ENCODE measurements at places on chromosomes 13 and 19.

DNA sequence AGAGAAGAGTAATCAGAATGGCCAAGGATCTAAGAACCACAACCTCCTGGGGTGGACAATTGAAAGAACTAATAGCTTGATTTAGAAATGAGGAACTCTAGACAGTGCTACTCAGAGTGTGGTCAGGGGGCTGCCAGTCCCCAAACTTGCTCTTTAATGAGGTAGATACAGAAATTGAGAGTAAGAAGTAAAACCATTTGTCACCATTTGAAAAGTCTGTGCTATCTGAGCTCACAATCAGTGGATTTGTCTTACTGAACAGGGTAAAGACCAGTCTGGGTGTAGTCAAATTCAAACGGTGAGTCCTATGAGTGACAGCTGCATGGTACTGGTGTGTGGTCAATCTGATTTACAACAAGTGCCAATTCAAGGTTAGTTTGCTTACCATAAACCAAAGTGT lies 118.9 kb downstream of the KL start:
- no peak for DNase-seq

DNA sequence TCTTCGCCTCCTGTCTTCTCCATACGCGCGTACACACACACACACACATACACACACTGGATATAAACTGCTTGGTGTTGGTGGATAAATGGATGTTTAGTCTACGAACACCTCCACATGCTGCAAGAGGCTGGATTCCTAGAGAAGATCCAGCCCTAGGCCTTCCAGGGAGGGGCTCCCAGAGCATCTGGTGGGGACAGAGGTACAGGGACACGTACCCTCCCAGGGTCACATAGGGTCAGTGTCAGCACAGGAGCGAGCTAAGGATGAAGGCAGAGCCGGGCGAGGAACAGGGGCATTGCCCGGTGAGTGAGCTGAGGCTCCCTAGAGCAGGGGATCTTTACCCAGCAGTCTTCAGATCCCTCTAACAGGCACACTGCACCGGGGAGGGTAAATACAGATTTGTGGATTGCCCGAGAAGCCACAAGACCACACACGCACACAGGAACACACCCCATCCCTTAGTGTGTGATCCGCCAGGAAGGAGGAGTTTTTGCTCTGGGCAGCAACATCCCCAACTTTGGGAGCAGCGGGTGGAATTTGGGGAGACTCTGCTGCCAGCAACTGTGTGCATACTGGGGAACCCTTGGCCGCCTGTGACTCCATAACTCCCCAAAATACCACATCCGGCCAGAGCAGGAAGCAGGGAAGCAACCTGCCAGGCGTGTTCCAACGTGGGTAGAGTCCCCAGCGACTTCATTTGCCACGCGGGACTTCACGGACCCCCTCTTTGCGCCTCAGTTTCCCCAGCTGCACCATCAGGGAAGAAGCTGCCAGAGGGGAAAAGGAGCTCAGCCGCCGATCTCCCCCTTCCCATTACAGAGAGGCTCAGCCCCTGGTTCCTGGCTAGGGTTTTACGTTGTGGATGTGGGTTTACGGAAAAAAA lies 5.8 kb upstream of the TLE2 start:
- peak; percentile 39 for DNase-seq

- DNase-seq, result no peak
Measured at GRCh38 chr13:41782086-41782485, 178.8 kb downstream of the VWA8 start.

- no peak for DNase-seq
Measured at GRCh38 chr13:105342281-105342820, 1193.1 kb downstream of the EFNB2 start.

GRCh38 chr19:6970443-6970842 lies 50.8 kb downstream of the MBD3L2B start:
- no peak for DNase-seq

GRCh38 chr13:98397221-98397620 lies 179.7 kb downstream of the STK24 start:
- DNase-seq, result no peak

DNA sequence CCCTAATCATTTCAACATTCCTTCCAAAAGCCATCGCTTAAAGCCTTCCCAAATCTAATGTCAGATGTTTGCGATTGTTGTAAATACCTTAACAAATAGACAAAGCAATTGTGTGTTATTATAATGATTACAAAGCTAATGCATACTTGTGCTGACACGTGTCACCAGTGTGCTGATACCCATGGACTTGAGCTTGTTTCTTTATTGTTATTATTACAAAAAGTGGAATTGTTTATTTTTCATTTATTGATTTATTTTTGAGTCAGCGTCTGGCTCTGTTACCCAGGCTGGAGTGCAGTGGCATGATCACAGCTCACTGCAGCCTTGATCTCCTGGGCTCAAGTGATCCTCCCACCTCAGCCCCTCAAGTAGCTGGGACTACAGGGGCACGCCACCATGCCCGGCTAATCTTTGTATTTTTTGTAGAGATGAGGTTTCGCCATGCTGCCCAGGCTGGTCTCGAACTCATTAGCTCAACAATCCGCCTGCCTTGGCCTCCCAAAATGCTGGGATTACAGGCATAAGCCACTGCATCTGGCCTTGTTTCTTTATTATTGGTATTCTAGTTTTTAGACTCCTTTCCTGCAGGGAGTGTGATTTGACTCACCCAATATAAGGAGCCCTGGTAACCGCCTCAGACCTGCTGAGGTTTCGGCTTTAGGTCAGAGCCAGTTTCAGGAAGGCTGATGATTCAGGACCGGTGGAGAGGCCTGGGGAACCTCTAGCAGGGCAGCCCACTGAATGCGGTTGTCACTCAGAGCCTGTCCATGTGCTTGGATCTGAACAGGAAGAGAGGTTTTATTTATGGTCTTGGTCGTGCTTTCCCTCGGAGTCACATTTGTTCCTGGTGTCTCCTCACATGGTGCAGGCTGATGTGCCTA lies 2.1 kb upstream of the FBXO17 start:
- DNase-seq, result peak; percentile 17

- no peak for DNase-seq
Measured at GRCh38 chr13:25783601-25784024, 268.2 kb downstream of the SHISA2 start.

DNA sequence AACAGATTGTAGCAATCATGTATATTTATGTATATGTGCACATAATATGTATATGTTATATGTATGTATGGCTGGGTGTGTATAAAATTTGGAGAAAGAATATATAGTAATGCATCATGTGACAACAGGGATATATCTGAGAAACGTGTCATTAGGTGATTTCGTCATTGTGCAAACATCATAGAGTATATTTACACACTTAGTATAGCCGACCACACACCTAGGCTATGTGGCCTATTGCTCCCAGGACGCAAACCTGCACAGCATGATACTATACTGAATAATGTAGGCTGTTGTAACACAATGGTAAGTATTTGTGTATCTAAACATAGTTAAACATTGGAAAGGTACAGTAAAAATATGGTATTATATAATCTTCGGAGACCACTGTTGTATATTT lies 43.8 kb downstream of the ESD start:
- no peak for DNase-seq

- DNase-seq, result peak; percentile 99
Measured at GRCh38 chr19:10870955-10871603, at the start of gene CARM1. Gene CARM1, plus strand, starts transcription at chr19:10871553. Its CDS starts 150 bp downstream, at chr19:10871703.

DNA sequence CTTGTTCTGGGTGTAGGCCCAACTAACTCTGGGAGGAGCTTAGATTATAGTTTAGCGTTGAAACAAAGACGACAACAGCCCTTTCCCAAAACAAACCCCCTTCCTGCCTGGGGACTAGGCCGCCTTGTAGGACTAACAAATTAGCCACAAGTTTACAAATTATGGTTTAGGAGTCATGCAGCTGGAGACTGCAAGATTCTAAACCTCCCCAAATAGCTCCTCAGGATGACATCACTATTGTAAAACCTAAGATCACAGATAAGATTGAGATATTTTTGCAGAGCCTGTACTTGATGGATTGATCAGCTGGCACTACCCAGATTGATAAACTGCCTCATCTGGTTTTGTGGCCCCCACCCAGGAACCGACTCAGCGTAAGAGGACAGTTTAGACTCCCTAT lies 2.3 kb upstream of the SLC25A15 start:
- no peak for DNase-seq

GRCh38 chr13:40206241-40207000 lies 460.0 kb downstream of the FOXO1 start:
- DNase-seq, result peak; percentile 30

GRCh38 chr13:34623331-34623730 lies 318.7 kb upstream of the NBEA start:
- no peak for DNase-seq

DNA sequence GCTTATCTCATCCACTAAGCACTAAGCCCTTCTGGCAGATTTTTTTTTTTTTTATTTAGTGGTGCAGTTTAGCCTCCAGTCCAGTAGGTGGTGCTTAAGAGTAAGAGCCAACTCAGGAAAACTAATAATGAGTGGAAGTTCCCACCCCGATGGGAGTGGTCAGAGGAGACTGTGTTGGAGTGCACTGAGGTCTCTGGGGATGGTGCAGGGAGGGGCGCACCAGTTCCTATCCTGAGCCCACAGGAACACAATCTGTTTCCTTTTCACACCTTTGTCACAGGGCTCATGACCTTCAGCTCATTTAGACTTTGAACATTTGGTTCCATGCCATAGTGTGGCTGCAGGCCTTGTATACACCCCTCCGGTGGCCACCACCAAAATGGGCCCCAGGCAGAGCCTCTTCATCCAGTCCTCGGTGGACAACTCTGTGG lies 367.4 kb downstream of the SPRY2 start:
- no peak for DNase-seq

DNA sequence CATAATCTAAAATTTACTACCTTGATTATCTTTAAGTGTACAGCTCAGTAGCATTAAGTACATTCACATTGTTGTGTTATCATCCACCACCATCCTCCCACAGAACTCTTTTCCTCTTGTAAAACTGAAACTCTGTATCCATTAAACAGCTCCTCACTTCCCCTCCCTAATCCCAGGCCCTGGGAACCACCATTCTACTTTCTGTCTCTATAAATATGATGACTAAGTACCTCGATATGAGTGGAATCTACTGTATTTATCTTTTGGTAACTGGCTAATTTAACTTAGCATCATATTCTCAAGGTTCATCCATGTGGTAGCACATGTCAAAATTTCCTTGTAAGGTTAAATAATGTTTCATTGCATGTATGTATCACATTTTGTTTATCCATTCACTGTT lies 49.0 kb upstream of the POMP start:
- no peak for DNase-seq

DNA sequence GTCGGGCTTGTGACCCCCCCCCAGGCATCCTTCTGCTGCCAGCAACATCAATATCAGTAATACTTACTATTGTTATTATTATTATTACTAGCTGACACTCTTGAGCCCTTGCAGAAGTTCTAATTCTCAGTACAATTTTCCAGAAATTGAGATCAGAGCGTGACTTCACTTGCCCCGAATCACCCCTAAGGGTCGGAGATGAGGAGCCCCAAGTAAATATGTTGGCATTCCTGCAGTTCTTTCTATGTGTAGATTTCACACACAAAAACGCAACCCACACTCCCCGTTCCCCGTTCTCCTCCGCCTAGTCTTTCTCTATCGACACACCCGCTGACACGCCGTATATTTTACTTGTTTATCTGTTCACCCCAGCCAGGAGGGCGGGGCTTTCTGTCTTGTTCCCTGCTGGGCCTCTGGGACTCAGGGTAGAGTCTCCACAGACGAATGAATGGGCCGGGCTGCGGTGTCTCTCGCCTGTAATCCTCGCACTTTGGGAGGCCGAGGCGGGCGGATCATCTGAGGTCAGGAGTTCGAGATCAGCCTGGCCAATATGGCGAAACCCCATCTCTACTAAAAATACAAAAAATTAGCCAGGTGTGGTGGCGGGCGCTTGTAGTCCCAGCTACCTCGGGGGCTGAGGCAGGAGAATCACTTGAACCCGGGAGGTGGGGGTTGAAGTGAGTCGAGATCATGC lies 14.7 kb downstream of the TLE5 start:
- peak; percentile 65 for DNase-seq

DNA sequence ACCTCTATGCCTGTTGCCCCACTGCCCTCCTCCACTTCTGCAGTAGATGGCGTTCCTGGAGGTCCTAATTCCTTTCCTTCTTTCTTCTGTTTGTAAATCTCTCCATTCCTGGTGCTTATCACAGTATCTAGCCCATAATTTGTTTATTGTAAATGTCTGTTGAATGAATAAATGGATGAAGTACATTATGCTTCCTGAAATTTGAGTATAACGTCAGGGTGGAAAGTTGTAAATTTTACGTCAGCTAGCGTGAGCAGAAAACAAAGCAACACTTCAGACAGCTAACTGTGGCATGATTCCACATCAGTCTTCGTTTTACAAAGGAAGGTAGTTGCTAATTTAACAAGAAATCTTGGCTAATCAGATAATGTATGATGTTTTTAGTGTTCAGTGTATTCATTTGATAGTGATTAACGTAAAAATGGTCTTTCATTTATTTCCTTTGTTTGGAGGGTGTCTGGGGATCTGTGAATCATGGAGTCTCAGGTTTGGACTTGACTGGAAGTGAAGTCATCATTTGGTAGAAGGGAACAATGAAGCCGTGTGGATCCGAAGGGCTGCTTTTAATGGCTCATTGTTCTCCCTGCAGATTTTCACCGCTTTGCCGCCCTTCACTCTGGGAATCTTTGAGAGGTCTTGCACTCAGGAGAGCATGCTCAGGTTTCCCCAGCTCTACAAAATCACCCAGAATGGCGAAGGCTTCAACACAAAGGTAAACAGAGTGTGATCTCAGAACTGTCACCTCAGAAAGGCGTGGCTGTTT lies 215.1 kb downstream of the SHISA2 start:
- DNase-seq, result no peak

DNA sequence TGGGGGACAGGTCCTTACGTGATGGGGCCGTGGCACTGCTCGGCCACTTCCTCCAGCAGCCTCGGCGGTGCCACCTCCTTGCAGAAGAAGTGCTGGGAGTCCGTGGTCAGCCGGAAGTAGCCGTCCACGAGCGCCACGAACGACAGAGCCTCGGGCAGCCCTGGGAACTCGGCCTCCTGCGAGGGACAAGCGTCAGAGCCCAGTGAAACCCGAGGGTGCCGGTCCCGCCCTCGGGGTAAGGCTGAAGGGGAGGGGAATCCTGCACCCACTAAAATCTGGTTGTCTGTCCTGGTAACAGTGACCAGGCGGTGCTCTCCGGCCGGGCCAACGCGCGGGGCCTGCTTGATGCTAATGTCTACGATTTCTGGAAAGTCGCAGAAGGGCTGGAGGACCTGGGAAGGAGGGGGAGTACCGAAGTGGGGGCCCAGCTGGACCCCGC lies 6.4 kb downstream of the JAK3 start:
- DNase-seq, result no peak

DNA sequence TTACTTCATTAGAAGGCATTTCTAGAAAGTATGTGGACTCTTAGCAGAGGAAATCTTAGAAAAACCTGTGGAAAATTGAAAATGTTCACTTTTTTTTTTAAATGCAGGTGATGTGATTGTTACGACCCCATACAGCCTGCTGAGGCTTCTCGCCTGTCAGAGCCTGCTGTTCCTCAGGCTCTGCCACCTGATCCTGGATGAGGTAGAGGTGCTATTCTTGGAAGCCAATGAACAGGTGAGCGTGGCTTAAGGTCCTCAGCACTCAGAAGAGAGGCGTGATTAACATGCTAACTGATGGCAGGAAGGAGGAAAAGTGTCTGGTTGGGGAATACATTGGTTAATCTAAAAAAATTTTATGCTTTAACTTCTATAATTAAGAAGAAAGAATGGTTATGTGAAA lies 71.4 kb downstream of the SLC7A9 start:
- no peak for DNase-seq
